ENCODE measurements at places on chromosomes 12 and 14.

DNA sequence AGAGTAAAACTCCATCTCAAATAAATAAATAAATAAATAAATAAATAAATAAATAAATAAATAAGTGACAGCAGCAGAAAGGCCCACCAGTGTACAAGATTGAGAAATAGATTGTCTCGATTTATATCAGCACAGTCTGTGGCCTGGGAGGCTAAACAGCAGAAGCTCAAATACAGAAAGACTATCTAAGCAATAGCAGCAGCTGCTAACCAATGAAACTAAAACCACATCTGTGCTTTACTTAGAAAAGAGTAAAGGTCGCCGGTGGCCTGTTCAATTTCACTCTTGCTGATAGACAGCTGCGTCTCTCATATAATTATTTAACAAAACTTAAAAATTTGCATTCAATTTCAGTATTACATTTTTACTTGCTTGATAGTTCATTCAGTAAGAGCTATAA is 325.7 kb downstream of the CEP128 start:
- DNase-seq: no peak

- no peak for DNase-seq
Observed at GRCh38 chr14:67237591-67237990, 3.6 kb upstream of the PALS1 start.

DNA sequence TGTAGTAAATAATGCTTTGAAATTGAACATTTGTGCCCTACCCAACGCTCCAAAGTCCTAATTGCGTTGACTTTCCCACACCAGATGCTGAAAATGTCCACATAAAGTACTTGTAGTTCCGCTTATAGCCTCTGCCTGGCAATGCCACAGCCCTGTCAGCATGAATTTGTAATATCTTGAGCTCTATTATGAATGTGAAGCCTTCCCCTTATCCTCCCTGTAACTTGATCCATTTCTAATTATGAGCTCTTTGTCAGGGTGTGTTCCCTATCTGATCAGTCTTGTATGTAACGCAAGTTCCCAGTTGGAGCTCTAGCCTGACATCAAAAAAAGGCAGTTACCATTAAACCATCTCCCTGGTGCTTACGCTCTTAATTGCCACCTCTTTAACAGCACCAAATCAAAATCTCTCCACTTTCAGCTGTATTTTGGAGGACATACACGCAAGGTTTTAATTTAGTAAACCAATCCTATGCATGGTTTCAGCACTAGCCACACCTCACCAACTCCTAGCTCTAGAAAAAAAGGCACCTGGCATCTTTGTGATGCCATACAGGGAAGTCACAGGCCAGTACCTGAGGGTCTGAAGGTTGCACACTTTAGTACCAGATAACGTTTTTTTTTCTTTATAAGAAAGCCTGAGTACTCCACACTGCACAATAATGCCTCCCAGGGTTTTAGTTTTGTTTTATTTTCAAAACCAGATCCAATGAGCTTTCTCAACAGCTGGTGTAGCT is 69.3 kb downstream of the EEA1 start:
- peak; percentile 92 for DNase-seq

GRCh38 chr12:92912052-92912451 is 17.0 kb downstream of the EEA1 start:
- no peak for DNase-seq

DNA sequence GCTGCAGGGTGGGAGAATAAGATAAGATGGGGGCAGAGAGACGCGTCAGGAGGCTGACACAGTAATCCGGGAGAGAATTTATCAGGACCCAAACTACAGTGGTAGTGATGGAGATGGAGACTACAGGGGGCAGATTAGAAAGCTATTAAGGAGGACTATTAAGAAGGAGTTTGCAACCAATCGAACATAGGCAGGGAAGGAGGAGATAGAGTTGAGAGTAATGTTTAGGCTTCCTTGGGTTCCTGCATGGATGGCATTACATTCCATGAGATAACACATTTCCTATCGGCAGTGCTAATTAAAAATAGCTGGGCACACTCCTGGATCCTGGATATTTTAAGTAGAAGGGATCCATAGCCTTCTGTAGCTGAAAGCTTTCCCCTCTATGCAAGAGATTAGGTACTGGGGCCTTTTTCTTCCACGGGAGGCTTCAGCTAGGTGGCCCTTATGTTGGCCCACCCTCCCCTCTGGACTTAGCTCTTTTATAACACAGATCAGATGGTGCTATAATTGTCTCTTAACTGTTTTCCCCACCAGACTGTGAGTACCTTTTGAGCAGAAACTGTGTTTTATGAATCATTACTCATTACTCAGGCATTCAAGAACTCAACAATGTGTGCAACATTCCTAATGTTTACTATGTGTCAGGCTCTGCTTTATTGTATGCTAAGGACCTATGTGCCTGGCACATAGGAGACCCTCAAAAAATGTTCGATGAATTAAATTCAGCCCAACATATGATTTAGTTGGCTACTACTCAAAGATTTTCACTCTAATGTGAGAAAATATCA is 113.0 kb downstream of the RMST start:
- no peak for DNase-seq

GRCh38 chr12:83823386-83824045 is 1089.1 kb downstream of the SLC6A15 start:
- DNase-seq: peak; percentile 3

GRCh38 chr14:67446371-67447032 is 34.5 kb upstream of the PLEK2 start:
- DNase-seq: no peak

- DNase-seq: peak; percentile 39
Observed at GRCh38 chr12:38906482-38907200, 1.2 kb upstream of the CPNE8 start.

DNA sequence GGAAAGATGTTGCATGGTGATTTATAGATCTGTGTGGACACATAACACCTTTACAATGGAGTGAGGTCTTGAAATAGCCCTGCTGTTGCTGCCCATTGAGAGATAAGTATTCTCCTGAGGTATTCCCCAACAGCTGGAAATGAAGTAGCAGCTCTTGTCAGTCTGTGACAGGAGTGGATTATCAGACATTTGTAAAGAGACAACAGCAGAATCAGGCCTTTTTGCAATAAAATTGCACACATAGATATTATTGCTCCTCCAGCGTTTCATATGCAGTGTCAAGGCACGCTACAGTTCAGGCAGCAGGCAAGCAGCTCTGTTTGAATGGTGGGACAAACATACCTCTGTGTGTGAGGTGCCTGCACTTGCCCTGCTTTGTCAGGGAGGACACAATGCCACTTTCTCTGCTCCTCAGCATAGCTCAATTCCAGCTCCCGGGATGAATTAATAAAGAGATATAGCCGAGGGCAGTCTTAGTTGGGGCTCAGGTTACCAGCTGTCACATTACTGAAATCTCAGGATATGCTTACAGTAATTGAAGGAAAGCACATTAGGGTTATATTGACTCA is 49.4 kb downstream of the BICD1 start:
- peak; percentile 70 for DNase-seq

- no peak for DNase-seq
Observed at GRCh38 chr12:66131067-66131688, 628 bp upstream of the LLPH start.

- DNase-seq: no peak
Observed at GRCh38 chr12:83477696-83478095, 791.0 kb downstream of the TMTC2 start.

DNA sequence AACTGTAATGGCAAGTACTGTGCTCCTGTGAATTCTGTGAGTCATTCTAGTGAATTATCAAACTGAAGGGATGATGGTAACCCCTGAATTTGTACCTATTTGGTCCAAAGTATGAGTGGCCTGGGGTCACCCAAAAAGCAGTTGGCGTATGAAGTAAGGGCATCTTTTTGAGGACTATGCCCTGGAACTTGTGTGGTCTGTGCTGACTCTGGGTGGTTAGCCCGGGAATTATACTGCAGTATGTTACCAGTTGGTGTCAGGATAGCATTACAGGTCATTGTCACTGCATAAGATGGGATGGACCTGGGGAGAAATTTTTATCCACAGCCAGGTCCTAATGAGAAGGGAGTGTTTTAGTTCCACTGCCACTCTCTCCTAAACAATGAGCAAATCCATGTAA is 174.7 kb downstream of the SSPN start:
- no peak for DNase-seq

- DNase-seq: no peak
Observed at GRCh38 chr12:119158402-119158801, 20.3 kb upstream of the HSPB8 start.

DNA sequence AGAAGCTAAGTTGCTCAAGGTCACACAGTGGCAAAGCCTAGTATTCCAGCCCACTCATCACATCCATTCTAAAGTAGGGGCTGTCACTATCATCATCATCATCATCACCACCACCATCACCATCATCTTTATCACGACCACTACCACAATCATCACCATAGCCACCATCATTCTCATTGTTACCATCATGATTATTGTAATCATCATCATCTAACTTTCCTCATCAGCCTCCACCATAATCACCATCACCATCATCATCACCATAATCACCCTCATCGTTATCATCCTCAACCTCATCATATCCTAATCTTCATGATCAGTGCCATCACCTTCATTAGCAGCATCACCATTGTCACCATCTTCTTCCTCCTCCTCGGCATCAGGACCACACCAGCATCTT is 48.7 kb downstream of the NOS1 start:
- DNase-seq: no peak

GRCh38 chr14:95156161-95157047 is 925 bp downstream of the DICER1 start:
- peak; percentile 46 for DNase-seq

- no peak for DNase-seq
Observed at GRCh38 chr14:101323111-101323510, 238.2 kb upstream of the DIO3 start.

DNA sequence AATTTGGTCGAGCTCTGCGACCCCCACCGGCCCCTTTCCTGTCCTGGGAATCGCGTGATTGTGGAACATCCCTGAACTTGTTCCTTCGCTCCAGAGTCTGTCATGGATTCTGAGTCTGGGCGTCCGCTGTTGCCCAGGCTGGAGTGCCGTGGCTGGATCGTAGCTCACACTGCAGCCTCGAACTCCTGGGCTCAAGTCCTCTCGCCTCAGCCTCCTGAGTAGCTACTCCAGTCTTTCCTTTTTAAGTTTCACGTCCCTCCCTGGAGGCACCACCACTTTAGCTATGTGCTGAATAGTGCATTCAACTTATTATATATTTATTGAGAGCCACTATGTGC is 698 bp downstream of the ACOT6 start:
- DNase-seq: no peak

- DNase-seq: no peak
Observed at GRCh38 chr12:101909646-101910045, 32.3 kb downstream of the DRAM1 start.

DNA sequence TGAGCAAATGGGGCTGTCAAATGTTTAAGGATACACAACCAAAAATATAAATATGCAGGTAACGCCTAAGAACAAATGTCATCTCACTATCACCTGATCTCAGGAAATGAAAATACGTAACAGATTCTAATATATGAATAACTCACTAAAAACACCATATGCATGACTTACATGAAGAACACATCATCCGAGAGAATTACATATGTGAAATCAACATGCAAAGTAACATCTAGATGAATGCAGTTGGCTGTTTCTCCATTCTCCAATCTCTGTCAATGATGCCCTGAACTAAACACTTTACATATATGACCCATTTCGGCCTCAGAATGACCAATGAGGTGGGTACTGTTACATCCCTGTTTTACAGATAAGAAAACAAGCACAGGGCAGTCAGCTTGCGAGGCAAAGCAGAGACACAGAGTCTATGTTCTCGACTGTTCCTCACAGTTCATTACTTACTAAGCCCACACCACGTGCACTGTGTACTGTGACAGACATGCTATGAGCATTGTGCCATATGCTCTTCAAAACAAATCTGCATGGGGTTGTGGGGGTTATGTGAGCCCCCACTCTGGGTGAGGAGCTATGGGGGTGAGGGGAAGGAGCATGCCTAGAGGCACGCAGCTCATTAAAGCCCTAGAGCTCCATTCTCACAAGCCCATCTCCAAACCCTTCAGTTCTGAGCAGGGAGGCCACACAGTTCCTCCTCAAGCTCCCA is 42.6 kb downstream of the ZFYVE21 start:
- no peak for DNase-seq

DNA sequence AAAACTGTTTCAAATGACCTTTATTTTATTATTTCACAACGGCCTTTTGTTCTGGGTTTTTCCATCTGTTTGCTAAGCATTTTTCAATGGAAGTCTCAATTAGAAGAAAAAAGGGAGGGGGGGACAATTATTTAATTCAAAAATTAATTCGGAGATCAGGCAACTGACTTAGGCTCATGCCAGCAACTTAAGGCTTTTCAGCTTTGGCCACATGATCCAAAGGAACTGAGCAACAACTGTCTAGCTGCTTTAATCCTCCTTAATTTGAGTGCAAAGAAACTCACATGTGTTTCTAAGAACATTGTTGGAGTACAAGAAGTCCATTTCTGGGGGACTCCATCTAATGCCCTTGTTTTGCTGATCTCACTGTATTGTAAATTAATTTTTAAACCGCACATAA is 188.0 kb downstream of the EXOC5 start:
- DNase-seq: no peak

DNA sequence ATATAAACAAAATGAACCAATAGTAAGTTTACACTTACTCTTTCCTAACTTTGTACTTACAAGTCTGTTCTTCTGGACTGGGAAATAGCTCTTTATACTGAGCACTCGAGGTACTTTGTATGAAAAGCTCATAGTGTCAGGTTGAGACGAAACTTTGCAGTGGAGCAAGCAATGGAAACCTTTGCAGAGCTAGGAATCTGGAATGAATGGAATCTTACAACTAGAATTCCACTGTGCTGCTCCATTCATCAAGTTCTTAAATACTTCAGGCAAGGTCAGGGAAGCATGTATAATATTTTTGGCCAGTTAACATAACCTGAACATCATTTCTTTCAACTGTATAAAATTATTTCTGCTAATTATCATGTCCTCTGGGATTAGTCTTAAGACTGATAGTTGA is 1327.5 kb upstream of the FLRT2 start:
- no peak for DNase-seq

GRCh38 chr12:32205731-32206130 is 99.1 kb downstream of the BICD1 start:
- no peak for DNase-seq

GRCh38 chr14:79878229-79878628 is 333.1 kb downstream of the DIO2 start:
- no peak for DNase-seq

DNA sequence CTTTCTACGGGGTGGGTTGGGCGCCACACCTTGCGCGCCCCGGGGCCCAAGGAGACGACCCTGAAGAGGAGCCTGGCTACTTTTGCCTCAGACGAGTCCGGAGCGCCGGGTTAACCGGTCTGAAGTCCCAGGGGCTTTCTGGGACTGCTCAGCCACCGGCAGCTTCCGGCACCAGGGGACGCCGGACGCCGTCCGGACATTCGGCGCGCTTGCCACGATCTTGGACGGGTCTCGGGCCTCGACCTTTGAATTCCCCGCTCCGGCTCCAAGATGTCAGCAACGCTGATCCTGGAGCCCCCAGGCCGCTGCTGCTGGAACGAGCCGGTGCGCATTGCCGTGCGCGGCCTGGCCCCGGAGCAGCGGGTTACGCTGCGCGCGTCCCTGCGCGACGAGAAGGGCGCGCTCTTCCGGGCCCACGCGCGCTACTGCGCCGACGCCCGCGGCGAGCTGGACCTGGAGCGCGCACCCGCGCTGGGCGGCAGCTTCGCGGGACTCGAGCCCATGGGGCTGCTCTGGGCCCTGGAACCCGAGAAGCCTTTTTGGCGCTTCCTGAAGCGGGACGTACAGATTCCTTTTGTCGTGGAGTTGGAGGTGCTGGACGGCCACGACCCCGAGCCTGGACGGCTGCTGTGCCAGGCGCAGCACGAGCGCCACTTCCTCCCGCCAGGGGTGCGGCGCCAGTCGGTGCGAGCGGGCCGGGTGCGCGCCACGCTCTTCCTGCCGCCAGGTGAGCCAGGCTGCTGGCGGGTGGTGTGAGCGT is at the start of gene ACOT4:
Gene ACOT4, plus strand, starts transcription at position 184 of the 760 bp plus-strand sequence. Its CDS starts 87 bp downstream, at position 271.
- DNase-seq: peak; percentile 50

GRCh38 chr14:96156804-96157760 is 47.6 kb upstream of the BDKRB2 start:
- DNase-seq: peak; percentile 8
